ENCODE measurements at places on chromosomes 6 and 20.

GRCh38 chr20:22794200-22794599, 209.8 kb upstream of the FOXA2 start:
- DNase-seq, result no peak

DNA sequence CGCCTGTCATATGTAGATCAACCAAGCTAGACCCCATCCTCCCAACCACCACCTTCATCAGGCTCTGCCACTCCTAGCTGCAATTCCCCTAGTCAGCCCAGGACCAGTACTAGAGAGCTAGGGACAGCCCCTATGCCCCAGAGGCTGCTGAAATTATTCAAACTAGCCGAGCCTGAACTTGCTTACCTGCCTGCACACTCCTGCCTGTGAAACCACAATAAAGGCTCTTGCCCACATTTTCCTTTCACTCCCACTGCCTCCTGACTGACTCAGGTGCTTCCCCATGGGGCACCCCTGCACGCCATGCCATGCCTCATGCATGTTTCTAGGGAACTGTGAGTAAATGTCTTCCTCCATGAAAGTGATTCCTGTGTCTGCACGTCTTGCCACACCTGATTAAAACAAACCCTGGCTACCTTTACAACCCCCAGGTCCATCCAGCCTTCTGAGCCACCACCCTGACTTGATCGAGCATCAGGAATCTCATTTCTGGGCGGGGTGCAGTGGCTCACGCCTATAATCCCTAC, 66.5 kb upstream of the IER3 start:
- no peak for DNase-seq

DNA sequence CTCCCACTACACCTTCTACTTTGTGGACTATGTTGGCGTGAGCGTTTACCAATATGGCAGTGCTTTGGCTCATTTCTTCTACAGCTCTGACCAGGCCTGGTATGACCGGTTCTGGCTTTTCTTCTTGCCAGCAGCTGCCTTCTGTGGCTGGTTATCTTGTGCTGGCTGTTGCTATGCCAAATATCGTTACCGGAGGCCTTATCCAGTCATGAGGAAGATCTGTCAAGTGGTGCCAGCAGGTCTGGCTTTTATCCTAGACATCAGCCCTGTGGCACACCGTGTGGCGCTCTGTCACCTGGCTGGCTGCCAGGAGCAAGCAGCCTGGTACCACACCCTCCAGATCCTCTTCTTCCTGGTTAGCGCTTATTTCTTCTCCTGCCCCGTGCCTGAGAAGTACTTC, 16.5 kb upstream of the EFHC1 start:
- DNase-seq, result no peak

DNA sequence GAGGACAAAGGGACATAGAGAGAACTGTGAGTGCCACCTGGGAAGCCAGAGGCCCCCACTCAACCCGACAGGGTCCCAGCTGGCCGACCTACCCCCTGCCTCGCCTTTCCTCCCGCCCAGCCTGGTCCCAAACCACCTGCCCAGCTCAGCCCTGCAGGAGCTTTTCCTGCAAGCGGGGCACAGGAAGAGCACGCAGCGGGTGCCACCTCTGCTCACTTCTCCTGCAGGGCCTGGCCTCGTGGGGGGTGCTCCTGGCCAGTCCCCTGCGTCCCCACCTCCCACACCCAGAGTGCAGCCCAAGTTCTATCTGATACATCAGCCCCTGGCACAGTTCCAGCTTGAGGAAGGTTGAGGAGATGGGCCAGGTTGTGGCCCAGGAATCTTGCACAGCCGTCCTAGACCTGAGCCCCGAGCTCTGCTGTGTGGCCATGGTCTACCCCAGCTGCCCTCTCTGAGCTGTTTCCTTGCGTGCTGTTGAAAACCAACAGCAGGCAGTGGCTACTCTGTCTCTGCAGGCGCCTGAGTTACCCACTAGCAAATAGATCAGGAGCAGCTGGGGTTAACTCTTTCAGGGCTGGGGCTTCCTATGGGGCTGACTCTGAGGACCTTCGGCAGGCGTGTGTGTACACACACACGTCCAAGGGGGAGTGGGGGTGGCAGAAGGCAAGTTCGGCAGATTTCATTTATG, 1.7 kb downstream of the NECAB3 start:
- peak; percentile 32 for DNase-seq

DNA sequence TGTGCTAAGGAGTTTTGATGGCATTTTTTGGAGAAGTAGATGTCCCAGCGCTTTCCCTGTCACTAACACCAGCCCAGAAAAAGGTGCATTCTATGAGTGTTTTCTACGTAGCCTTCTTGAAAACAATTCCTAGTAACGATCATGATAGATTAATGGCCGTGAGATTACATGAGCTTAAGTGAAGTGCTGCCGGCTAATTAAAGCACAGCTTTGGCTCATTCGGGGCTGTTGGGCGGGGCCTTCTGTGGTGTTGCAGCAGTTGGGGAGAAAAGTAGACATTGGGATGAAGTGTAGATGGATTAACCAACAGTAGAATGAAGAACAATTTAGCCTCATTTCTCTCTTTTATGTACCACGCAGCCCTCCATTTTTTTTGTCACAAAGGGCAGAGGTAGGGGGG, 20.8 kb upstream of the TRAF3IP2 start:
- DNase-seq, result peak; percentile 23

- DNase-seq, result no peak
Observed at GRCh38 chr6:43890197-43891062, 120.4 kb downstream of the VEGFA start.

DNA sequence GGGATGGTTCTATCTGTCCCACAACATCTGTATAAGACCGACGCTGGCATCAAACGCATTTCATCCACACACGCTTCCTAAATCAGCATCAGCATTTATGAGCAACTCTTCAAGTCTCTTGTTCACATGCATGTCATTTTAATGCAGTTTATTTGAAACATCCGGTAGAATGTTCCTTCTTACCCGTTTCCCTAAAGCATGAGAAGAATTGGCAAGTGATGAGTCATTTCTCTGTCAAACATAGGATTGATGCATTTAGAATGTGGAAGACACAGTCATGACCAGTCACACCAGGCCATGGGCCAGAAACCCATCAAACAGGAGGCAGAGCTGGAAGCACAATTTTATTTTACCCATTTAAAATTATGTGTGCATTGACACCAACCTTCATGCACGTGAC, 122.8 kb downstream of the UST start:
- peak; percentile 67 for DNase-seq

DNA sequence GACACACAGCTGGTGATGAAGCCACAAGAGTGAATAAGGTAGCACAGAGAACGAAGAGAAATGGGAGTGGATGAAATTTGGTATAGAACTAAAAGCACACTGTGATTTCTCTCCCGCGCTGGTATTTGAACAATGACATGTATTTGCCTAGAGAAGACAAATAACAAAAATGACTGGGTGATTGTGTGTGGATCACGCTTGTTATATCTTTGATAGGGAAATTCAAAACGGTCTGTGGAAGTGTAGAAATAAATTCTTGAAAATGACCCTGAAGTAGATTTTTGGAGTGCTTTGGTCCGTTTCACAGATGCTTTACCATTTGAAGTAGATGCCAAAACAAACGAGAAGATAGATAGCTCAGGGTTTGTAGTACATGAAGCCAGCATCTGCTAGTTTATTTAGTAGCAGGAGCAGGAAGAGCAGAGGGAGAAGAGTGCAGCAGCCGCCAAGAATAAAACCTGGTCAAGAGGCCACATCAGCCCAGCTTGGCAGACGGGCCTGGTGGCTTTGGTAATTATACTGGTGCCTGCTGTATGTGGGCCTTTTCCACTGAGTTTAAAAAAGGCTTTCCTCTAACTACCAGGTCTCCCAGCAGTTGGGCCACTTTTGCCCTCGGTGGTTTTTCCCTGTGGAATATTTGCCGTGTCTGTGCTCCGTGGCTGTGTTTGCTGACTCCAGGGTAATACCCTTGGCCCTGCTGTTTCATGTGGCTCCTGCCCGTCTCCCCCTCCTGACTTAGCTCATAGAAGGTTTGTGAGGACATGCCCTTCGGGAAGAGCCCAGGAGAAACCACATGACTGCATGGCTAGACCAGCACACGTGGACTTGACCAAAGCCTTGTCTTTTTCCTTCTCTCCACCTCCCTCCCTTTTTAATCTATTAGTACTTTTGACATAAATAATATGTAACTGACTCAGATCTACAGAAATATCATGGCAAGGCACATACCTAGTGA, 294.0 kb downstream of the SOX4 start:
- DNase-seq, result no peak

DNA sequence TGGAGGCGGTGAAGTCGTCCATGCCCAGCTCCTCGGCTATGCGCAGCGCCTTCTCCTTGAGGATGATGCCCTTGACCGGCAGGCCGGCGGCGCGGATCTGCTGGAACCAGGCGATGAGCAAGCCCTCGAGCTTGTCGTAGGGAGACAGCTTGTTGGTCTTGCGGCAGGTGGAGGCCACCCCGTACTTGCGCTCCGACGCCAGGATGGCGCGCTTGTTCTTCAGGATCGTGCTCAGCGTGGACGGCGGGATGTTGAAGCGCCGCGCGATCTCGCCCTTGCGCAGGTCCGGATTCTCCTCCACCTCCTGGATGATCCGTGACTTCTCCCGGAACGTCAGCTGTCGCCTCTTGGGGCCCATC, 435 bp downstream of the CENPB start:
- peak; percentile 53 for DNase-seq

DNA sequence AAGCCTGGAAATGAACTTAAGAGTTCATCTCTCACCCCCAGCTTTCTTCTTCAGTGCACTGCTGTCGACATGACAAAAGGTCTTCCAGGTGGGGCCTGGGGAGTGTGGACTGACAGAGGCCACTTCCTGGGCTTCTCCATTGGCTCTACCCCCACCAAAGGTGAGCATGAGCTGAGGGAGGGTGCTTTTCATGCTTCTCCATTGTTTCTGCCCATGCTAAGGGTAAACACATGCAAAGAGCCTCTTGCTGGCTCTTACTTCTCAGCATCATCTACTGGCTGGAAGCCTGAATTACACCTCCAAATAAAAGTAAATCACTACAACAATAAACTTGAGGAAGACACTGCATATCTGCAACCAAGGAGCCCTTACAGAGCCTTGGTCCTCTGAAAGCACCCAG, 227.2 kb downstream of the EPM2A start:
- DNase-seq, result no peak

- no peak for DNase-seq
Observed at GRCh38 chr20:2353231-2353630, 27.5 kb upstream of the TGM6 start.

DNA sequence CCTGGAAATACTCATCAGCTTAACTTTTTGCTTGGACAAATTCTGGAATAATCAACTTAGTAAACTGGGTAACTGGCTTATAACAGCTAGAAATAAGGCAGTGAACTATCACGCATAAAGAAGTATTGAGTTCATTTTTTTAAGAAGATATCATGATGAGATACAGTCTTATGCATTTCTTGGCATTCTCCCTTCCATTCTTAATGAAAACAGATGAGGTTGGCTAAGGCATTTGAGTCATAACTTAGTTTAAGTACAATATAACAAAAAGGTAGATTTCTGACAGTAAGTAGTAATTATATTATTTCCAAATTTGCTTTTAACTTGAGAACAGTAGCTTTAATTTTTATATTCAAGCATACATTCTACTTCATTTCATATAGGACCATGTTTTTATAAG, 56.1 kb downstream of the SAMD5 start:
- DNase-seq, result no peak

DNA sequence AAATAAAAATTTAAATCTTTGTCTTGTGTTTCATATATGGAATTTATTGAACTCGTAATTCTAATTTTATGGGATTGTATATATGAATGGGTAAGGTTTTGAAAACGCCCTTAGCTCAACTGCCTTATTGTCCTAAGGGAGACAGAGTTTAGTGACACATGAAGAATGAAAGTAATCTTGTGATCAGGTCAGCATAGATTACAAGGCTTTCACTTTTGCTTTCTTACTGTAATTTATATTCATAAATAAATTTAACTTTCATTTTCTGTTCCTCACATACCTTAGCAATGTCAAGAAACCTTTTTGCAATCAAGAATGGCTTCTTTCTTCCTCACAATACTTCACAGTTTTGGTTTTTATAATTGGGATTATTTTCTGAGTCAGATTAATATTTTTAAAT, 14.4 kb downstream of the KPNA5 start:
- DNase-seq, result no peak

GRCh38 chr6:30769853-30770524, 25.6 kb upstream of the IER3 start:
- DNase-seq, result peak; percentile 29

DNA sequence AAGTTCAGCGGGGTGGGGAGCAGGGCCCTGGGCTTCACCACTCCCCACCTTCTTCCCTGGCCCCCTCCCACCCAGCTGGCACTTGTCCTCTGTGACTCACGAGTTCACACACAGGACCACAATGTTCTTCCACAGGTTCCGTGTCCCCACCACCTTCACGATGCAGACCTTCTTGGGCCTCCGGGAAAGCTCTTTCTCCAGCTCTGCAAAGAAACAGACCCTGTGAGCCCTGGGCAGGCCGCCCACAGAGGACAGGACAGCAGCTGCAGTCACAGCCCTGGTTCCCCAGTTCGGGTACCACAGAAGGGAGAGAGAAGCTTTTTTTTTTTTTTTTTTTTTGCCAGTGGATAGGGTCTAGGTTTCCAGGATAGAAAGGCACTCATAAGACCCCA, 30.9 kb downstream of the PSMG4 start:
- no peak for DNase-seq

- no peak for DNase-seq
Observed at GRCh38 chr20:25257756-25258475, 10.0 kb downstream of the PYGB start.

GRCh38 chr6:161257793-161258457, 15.9 kb downstream of the AGPAT4 start:
- peak; percentile 75 for DNase-seq

DNA sequence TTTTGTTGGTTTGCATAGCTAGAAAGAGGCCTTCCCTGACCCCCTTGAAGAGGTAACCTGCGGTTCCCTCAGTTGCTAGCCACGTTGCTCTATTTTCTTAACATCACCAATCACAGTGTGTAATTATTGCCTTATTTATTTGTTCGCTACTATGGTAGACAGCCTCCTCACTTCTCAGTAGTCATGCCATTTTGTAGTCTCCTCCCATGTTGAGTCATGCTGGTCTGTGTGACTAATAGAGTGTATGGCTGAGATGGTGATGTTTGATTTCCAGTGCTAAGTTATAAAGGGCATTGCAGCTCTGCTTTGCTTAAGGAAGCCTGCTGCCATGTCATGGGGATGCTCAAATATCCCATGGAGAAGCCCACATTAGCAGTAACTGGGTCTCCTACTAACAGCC, 236.6 kb upstream of the CHD6 start:
- DNase-seq, result no peak

DNA sequence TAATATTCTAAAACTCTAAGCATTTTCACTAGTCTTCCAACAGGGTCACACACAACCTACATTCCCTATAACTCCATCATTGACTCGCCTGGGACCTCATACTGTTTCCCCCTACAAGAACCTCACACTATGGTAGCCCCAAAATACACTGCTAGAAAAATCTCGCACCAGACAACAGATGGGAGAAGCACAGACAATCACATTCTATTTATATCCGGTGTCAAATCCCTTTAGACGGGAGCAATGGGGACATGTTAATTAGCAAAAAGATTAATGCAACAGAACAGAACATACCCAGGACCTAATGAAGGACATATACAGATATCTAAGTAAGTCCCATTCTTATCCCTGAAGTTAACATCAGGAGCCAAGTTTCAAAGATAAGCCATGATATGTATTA, 33.6 kb downstream of the TMX4 start:
- DNase-seq, result no peak

- no peak for DNase-seq
Observed at GRCh38 chr20:30500829-30501440, 756.5 kb upstream of the DEFB115 start.
